ENCODE measurements at places on chromosomes 2 and 18. TPM values are rescaled to one million over a fixed set of nuclear protein-coding genes. Genes with fewer than 3 reads are reported as not detected.

DNA sequence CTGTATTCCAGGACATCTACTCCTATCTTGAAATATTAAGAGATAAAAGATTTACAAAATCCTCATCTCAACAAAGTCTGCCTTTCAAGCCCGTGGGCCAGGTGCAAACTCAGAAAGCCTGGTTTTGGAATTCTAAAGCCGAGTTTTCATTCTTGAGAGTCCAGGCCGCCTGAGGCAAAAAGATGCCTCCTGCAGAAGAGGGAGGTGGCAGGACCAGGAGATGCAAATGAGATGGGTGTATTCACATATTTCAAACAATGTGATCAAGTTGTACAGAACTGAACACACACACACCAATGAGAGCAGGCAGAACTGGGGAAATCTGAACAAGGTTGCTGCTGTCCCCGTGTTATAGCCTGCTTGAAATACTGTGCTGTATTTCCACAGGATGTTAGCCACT, 7.7 kb upstream of the HS6ST1 start:
- DNase-seq, result no peak

The C2orf15 gene
- 7.9 TPM for polyA plus RNA-seq

The NT5DC4 gene
- not detected for polyA plus RNA-seq

The DLGAP1 gene
- 1.8 TPM for polyA plus RNA-seq

DNA sequence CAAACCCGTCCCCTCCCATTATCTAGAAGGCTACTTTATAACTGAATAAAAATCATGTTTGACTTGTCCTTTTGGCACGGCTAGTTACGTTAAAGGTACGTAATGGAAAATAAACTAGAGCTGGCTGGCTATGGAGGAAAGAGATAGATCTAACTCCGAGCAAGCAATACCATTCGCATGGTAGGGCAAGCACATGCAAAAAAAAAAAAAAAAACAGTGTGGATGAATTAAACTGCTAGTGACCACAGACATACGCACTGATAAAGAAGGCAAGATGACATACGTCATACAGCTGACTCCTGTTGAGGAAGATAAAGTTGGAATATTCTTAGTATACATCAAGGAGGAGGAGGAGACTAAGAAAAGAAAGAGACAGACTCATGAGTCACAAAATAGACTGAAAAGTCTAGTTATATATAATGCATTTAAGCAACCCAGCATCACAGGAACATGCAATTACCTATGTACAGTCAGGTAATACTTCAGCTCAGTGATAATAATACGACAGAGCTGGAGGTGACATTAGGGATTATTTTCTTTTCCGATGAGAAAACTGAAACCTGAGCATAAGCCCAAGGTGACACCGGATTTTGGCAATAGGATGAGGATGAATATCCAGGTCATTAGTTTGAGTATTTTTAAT, 37.9 kb upstream of the NARS1 start:
- no peak for DNase-seq

DNA sequence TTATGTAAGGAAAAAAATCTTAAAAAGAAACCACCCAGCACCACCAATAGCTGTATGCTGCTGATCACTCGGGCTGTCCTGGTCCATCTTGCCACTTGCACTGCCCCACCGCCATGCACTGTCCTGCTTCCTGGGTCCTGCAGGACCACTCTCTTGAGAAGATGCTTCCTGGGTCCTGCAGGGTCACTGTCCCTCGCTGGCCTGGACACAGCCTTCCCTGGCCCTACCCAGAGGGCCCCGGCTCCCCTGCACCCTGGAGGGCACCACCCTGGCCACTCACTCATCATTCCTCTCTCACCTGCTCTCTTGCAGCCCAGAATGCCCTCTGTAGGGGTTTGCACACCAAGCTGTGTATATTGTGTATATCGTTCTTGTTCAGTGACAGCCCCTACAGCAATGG, 2.4 kb upstream of the OTOS start:
- DNase-seq, result no peak

GRCh38 chr2:202060218-202060617, 12.8 kb upstream of the KIAA2012 start:
- no peak for DNase-seq

GRCh38 chr2:172376505-172377125, 50.8 kb upstream of the ITGA6 start:
- DNase-seq, result no peak

DNA sequence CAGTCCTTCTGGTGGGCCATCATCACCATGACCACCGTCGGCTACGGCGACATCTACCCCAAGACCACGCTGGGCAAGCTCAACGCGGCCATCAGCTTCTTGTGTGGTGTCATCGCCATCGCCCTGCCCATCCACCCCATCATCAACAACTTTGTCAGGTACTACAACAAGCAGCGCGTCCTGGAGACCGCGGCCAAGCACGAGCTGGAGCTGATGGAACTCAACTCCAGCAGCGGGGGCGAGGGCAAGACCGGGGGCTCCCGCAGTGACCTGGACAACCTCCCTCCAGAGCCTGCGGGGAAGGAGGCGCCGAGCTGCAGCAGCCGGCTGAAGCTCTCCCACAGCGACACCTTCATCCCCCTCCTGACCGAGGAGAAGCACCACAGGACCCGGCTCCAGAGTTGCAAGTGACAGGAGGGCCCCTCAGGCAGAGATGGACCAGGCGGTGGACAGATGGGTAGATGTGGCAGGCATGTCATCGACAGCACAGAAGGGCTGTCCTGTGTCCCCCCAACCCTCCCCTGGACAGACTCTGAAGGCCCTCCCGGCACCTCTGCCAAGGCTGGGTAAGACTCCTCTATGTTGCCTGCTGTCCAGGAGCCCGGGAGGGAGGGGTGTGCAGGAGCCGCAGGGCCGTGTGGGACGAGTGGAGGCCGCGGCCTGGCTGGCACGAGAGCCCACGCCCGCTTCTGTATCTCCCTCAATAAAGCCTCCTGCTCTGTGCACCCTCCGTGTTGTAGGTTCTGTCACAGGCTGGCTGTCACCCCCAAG, 2.0 kb downstream of the KCNF1 start:
- no peak for DNase-seq

GRCh38 chr2:174180165-174180724, 68.1 kb downstream of the OLA1 start:
- no peak for DNase-seq

DNA sequence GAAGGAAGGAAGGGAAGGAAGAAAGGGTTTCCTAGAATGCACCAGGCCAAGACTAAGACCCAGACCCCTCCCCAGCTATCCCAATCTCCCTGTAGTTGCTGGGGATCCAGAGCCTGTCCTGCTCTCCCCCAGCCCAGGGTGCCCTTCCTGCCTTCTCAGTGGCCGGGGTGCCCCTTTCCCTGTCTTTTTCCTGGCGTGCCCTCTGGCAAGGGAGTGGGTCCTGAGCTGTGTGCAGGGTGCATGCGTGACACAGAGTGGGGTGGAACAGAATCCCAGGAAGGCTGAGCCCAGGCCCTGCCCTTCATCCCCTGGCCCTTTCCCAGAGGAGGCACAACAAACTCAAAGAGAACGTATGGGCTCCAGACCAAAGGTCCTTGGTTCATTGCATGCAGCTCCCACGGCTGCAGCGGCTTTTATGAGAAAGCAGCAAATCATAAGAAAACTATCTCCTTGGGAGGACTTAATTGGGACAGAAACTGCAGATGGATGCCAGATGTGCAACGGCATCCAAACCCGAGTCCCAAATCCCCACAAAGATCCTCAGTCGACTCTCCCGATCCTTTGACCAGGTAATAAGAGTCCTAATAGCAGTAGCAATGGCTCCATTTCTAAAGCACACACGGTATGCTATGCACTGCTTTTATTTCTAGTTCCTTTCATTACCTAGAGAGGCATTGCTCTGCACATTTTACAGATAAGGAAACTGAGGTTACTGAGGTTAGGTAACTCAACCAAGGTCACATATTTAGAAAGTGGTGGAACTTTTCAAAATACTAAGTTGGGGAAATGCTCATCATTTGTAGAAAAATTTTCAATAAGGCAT, 12.7 kb upstream of the ARID5A start:
- no peak for DNase-seq

The FAM110C gene
- polyA plus RNA-seq, result 8.9 TPM

GRCh38 chr2:145112467-145112866, 592.5 kb upstream of the ZEB2 start:
- no peak for DNase-seq

DNA sequence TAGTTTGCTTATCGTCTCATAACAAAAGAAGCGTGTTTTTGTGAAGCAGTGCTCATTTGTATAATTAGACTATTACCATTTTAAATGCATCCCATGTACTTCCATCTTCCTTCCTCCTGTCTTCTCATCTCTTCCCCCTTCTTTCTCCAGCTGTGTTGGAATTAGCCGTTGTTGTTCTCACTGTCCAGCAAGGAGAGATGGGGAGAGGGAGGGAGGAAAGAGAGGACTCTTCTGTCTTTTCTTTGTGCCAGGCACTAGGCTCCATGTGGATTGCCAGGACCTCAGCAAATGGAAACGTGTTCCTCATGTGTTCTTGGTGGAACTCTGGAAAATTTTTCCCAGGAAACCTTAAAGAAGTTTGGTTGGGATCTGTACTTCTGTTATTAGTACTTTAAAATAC, 131.7 kb downstream of the PHLPP1 start:
- DNase-seq, result no peak

The LRATD1 gene
- 17.3 TPM for polyA plus RNA-seq

The HAAO gene
- polyA plus RNA-seq, result 25.2 TPM

DNA sequence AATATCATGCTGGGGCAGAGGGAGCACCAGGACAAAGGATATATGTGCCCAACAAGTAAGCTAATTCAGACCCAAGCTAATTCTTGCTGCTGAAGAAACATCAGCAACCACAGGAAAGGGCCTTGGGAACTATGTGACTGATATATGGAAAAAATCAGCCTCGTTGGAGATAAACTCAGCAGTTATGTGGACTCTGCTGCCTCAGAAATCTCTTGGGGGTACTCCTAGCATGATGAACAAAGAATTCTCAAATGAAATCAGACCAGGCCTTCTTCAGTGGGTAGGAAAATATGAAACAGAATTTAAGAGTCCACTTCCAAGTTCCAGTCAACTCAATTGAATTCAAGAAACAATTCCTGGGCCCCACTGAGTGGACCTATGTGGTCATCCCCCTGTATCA, 367.9 kb downstream of the TNS1 start:
- no peak for DNase-seq

The UGT1A4 gene
- polyA plus RNA-seq, result not detected

DNA sequence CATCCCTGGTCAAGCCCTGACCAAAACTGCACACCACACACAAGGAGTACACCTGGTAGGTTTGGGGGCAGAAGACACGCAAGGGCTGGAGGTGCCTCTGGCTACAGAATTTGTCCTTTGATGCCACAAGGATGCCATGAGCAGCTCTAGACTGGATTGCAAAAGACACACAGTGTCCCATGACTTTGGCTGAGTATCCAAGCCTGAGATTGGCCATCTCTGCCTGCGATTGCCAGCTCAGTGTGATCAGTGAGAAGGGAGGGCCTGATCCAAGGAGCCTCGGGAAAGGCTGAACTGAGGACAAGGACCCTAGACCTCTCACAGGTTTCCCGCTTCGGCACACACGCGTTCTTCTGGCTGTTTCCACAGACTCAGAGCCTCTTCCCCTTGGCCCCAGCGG, 60.0 kb upstream of the FOSL2 start:
- no peak for DNase-seq

The DYNAP gene
- 0.18 TPM for polyA plus RNA-seq

GRCh38 chr2:190417045-190417842, 9.1 kb downstream of the MFSD6 start:
- DNase-seq, result no peak

The BIN1 gene
- 51.3 TPM for polyA plus RNA-seq

The PCARE gene
- polyA plus RNA-seq, result 0.04 TPM

The MOB4 gene
- 49.9 TPM for polyA plus RNA-seq

- DNase-seq, result no peak
Observed at GRCh38 chr2:88870267-88870839, 178.9 kb downstream of the RPIA start.

GRCh38 chr2:121238828-121239227, 46.2 kb downstream of the TFCP2L1 start:
- DNase-seq, result no peak

- no peak for DNase-seq
Observed at GRCh38 chr2:67996772-67997527, 65.9 kb downstream of the C1D start.

GRCh38 chr18:48552130-48552529, 13.3 kb downstream of the CTIF start:
- DNase-seq, result no peak

DNA sequence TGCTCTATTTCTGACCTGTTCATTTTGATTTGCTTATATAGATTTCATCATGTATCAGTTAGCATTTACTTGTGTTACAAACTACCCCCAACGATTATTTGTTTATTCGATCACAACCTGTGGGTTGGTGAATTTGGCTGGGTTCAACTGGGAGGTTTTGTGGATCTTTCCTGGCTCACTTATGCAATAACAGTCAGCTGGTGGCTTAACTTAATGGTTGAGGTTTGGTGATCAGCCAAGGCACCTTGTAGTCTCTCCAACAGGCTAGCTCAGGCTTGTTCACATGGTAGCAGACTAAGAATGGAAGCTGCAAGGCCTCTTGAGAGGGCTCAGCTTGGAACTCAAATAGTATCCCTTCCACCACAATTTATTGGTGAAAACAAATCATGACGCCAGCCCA, 5.4 kb upstream of the PUM2 start:
- no peak for DNase-seq

GRCh38 chr2:202135091-202135874, 62.2 kb downstream of the KIAA2012 start:
- DNase-seq, result peak; percentile 91

The KIF5C gene
- polyA plus RNA-seq, result 23.8 TPM

The PER2 gene
- 6.4 TPM for polyA plus RNA-seq

- no peak for DNase-seq
Observed at GRCh38 chr18:22710673-22711191, 222.4 kb upstream of the RBBP8 start.

The GALNT5 gene
- polyA plus RNA-seq, result 8.1 TPM

DNA sequence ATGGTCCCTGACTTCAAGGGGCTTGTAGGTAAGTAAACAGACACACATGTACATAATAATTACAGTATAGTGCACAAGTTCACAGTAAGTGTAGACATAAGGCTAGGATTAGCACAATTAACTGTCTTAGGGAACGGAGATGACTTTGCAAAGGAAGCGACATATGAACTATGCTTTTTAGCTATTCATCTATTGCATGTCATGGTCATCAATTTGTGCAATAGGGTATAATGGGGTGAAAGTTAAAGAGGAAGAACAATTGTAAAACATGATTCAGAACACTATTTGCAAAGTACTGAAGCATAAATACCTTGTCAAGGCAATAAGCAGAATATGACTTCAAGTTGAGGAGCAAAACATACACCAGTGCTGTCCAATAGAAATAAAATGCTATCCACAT, 112.3 kb upstream of the SLC8A1 start:
- DNase-seq, result no peak

The TWSG1 gene
- 62.5 TPM for polyA plus RNA-seq

DNA sequence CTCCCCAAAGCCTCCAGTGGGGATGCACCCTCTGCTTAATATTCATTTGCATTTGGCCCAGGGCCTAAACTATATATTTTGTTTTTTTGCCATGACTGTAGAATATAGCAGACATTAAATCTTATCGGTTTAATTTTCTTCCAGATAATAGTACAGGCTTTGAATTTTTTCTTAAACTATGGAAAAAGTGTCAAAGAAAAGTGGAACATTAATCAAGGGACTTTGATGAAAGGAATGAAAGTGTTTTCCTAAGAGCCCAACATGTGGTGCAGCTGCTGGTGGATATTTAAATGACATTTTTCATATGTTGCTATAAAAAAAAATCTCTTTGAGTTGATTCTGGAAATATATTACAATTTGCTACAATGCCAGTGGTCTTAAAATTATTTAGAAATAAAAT, 346.8 kb downstream of the CYP26B1 start:
- DNase-seq, result no peak

The CCDC74B gene
- 5.5 TPM for polyA plus RNA-seq

GRCh38 chr2:211434773-211435172, 878.4 kb downstream of the CPS1 start:
- no peak for DNase-seq
